ENCODE measurements at places on chromosomes 5 and 9.

GRCh38 chr5:140110646-140110957, 3.3 kb upstream of the PURA start:
- no peak for DNase-seq

DNA sequence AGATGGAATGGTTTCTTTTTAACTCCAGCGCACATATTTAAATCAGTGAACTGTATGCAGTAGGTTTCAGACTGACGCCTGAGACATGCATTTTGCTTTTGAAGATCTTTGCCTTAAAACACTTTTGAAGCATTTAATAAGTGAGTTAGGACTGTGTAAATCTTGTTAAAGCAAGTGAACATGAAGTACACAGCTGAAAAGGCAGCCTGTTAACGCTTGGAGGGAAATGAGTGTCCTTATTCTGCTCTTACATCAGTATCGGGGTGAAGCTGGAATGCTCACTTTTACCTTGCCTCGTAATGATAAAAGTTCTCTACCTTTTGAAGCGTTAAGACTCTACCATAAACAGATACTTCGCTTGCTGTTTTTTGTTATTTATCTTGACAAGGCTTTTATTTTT, 552.2 kb downstream of the ZNF608 start:
- DNase-seq, result no peak

DNA sequence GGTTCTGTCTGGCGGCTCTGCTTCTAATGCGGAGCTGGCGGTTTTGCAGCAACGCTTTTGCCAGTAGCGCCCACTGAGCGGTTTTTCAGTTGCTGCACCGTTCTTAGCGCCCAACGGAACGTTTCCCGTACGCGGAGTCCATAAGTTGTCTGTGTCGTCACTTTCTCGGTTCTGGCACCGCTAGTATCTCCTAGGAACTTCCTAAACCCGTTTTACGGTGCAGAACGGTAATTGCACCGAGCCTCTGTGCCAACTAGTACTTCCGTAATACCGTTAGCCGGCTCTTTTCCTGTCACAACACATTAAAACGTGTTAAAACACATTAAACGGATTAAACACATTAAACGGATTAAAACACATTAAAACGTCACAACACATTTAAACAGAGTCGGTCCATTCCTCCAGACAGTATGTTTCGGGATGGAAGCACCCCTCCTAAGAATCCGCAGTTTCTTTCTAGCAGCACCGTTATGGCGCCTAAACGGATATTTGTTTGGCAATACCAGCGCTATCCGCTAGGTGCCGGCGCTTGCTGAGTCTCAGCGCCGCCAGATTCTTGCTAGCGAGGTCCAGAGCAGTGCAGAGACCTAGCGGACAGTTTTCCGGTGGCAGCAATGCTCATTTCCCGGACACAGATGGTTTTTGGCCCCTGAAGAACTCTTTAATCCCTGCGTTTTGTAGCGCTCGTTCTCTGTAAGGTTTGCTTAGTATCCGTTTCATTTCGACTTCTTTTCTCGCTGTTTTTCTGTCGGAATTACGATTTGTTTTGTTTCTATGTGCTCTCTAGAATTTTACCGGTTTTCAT, 45.4 kb downstream of the ANXA2R start:
- DNase-seq, result peak; percentile 89

- no peak for DNase-seq
Observed at GRCh38 chr5:177508837-177509236, 789 bp downstream of the DOK3 start.

DNA sequence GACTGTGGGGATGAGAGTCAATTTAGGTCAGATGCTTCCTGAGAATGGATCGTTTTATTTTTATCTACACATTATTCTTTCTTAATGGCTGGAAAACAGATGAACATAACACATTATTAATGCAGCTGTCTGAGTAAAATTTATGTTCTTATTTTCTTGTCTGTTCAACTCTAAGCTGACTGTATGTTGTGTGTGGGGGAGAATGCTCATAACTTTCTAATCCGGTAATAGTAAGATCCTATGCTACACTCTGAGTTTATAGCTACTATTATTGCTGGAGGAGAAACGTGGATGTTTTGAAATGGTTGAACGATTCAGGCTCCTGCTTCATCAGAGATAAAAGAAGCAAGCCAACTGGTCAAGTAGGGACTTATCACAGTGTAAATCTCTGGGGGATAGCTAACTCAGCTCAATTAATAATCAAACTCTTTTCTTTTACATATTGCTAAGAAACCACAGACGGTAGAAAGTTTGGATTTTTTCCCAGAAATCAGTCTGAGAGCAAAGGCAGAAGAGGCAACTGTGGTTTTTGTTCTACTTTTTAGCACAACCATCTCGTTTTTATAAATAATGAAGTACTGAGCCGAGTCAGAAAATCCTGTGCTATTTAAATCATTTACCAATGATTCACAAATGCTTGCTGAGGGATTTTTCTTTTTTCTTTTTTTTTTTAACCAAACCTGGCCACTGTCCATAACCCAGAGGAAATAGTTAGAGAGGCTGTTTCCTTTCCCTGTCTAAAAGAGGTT, 265.0 kb upstream of the FAM174A start:
- DNase-seq, result no peak

Data from CD4-positive, alpha-beta T cell treated with Interleukin-15 for 1 hour (primary cell).